SW480 (cell line): ENCODE measurements at places on chromosomes 11 and 22.
A peak's percentile ranks its signal among the peaks of the same experiment; 100 is the strongest.

DNA sequence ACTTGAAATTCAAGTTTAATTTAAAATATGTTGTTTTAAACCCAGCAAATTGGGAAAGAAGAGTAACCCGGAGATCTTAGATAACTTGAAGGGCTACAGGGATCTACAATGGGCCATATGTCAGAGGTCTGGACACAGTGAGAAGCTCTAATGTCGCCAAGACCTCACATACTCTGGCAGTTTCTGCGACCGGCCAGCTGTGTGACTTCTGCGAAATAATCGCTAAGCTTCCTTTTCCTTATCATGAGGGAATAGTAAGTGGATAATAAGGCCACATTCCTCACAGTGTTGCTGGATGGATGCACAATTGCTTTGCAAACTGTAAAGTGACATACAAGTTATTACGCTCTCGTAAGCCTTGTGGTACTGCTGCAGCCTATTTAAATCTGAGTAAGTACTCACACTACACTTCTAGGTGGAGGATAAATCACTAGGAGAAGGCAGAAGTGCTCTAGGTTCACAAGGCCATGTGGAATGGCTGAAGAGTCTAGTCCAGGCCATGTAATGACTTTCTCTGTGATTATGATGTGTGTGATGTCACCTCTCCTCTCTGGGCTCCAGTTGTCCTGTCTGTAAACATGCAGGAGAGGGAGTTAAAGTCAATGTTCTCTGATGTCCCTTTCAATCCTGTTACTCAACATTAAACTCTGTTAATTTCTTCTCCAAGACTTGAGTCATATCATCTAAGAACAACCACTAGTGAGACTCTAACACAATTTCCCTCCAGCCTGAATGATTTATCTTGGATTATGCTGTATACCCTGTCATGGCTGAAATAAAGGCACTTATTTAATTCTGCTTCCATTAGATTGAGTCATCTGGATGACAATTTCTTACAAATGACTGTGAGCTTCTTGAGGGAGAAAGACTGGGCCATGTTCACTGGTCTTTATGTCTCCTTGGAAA, 192.6 kb upstream of the NARS2 start:
- no peak for DNase-seq

DNA sequence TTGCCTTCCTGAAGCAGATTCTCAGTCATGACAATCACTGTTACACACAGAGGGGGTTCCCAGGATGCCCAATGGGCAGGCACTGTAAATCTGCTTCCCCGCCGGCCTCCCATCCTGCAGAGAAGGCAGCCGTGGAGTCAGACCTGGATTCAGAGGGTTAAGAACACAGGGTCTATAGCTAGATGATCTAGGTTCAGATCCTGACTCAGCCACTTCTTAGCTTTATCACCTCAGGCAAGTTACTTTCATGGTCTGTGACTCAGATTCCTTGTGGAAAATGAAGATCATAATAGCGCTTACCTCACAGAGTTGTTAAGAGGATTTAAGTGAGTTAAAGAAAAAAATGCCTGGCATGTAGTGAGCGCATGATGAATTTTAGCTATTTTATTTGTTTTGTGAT, 95.9 kb downstream of the TIMP3 start:
- no peak for DNase-seq

DNA sequence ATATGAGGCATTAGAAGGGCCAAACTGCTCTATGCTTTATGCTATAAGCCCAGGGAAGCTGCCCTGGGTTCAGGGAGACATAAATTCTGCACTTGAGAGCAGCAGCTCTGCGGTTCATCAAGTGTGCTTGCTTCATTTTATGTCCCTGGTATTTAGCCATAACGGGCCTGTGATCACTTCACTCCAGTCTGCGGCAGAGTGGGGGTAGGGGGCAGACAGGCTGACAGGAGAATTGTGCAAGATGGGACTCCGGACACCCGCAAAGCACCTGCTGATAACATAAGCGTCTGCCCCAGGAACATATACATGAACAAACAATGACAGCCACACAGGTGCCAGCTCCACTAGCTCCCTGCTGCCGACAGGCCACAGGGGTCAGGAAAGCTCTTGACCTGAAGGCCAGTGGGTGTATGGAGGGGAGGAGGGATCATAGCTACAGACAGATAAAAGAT, 56.1 kb downstream of the SMCO4 start:
- DNase-seq, result no peak

GRCh38 chr11:61004180-61004611, 32.7 kb downstream of the CD6 start:
- DNase-seq, result no peak

- no peak for DNase-seq
Measured at GRCh38 chr11:116281173-116282160, 491.3 kb downstream of the BUD13 start.

GRCh38 chr22:31923136-31923535, 21.2 kb upstream of the YWHAH start:
- no peak for DNase-seq

GRCh38 chr11:37449146-37449545, 851.1 kb upstream of the RAG2 start:
- DNase-seq, result peak; percentile 21
